ENCODE measurements at places on chromosomes 12 and 14.

DNA sequence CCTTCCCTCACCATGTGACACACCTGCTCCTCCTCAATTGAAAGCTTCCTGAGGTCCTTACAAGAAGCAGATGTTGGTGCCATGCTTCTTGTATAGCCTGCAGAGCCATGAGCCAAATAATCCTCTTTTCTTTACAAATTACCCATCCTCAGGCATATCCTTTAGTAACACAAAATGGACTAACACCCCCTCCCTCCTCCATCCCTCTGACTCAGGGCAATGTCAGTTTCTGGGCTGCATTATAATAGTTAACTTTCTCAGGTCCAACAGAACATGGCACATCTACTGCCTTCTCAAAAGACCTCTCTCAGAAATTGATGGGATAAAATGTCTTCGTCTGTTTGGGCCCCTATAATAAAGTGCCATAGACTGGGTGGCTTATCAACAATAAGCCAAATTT is 287.0 kb downstream of the DPF3 start:
- DNase-seq, result no peak

GRCh38 chr14:34138175-34138574 is 187.3 kb upstream of the EGLN3 start:
- no peak for DNase-seq

- DNase-seq, result no peak
Observed at GRCh38 chr12:8781381-8782127, 40.9 kb upstream of the A2ML1 start.

DNA sequence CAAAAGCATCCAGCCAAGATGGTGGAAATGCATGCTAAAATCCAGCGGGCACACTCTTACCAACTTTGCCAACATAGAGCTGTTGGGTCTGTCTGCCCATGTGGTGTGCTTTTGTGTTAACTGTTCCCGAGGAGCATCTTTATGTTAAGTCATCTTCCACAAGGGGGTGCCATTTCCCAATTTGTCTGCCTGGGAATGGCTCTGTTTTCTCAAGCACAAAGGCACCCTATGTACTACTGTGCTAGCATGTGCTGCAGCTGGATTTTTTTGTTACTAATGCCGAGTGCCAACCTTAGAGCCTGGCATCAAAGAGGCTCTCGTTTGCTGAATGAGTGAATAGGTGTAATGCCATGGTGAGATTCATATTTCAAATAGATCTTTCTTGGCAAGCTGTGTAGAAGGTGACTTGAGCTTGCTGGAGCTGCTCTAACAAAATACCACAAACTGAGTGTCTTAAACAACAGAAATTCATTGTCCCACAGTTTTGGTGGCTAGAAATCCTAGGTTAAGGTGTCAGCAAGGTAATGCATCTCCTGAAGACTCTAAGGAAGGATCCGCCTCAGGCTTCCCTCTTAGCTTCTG is 74.3 kb downstream of the TRHDE start:
- DNase-seq, result no peak

- no peak for DNase-seq
Observed at GRCh38 chr12:70691018-70691672, 53.9 kb upstream of the PTPRB start.

DNA sequence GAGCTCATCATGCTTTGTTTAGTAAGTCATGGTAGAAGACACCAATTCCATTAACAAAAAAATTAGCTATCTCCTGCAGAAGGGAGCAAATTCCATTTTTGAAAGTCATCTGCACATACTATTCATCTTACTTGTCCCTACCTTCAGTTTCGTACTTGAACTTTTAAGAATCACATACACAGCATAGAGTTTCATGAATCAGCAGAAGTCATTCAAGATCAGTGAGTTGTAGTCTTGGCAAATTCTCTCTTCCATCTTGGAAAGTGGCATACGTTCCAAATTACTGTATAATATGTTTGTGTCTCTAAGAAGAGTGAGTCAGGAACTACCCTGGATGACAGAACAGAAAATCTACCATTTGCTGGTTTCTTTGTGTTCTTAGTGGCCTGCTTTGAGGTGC is 14.1 kb downstream of the VRK1 start:
- DNase-seq, result no peak

DNA sequence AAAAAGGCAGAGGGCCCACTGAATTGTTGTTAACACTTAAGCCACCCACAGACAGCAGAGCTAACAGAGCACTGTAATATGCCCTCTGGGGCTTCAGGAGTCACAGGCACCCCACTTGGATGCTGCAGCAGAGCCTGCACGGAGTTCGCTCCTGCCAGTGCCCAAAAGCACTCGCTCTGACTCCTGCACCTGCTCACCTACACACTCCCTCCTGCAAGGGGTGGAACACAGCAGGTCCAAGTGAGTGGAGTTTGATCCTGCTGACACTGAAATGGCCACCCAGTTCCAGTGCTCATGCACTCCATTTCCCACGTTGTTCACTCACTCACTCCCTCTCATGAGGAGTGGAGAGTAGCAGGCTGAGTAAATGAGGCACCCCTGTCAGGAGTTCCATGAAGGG is 68.8 kb downstream of the OSBPL8 start:
- DNase-seq, result no peak

GRCh38 chr12:11904124-11904523 is 166.6 kb upstream of the BCL2L14 start:
- DNase-seq, result no peak

GRCh38 chr12:112979041-112979680 is 842 bp downstream of the OAS2 start:
- DNase-seq, result peak; percentile 14

DNA sequence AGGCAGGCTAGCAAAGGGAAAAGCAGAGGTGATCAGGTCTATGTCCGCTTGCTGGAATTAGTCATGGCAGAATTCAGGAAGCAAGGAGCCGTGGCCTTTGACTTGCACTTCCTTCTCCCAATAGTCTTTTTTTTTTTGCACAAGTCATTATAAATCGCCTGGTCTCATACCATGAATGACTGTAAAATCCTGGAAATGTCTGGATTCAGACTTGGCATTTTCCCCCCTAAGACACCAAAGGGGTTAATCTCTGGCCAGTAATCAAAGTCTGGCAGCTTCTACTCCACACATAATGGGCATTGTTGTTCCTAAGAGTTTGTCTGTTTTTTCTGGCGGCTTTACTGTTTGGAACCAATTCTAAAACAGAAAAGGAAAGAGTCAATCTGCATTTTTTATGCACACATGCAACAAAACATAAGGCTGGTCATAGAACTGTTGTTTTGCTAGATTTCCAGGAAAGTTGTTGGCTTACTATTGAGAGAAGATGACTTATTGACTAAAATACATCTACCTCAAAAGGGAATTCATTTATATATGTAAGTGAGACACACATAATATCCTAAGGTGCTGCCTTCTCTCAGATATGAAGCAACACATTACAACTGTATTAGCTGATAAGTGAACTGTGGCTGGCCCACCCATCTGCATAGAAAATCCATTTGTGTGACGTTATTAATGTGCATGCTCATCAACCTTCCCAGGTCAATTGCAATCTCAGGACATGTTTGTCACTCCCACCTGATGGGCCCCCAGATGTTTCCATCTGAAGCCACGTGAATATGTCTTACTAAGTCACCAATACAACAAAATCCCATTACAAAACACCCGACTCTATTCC is 157.3 kb downstream of the BTG1 start:
- no peak for DNase-seq

DNA sequence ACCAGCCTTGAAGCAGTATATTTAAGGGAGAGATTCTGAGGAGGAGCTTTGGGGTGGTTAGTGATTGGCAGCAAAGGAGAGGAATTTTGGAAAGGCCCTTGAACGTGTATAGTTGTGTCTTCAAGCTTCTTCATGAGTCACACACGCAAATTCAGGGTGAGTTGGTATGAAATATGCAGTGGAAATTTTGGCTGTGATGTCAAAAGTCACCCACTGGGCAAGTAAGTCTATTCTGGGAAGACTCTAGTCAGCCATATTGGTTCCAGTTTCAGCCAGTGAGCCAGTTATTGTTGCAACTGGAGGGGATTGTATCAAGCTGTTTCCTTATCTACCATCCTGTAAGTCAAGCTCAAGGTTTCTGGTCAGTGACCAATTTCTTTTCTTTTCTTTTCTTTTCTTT is 32.0 kb upstream of the VASH1 start:
- no peak for DNase-seq

DNA sequence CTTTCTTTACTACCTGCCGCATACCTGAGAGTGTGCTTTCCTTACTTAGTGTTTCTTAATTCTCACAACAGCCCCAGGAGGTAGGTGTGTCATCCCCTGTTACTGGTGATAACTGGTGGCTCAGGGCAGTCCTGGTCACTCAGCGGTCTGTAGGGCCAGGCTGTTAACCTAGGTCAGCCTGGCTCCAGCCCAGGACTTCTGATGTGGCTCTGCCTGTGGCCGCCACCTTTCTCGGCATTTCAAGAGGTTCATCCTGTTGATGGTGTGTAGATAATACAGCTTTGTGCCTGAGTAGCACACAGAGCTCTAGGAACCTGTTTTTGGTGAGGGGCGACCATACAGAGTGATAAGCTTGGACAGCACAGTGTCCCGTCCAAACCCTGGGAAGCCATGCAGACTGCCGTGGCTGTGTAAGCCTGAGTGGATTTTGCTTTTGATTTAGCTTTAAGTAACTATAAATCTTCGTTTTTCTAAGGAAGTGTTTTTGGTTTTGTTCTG is 11.9 kb upstream of the DNAH10 start:
- DNase-seq, result no peak

DNA sequence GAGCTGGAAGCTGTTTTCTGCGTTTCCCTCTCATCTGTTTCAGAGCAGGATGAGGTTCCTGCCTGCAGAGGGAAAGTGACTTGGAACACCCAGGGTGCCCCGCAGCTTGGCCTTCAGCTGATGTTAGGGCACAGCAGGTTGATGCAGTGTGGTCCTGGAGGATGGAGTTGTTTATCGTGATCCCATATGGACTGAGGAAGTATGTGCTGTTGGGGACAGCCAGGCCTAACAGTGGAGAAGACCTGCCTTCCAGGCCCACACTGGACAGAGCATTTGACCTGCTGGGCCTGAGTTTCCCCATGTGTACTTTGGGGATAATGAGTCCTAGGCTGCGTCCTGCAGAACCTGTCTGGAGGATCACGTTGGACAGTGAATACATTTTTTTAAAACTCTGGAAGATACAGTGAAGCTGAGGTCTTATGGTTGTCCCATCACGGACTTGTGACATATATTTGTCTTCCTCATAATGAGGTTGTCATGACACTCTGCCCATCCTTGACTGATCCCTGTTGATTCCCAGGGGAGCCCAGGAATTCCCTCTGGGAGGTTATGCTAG is 12.8 kb downstream of the SERPINA1 start:
- DNase-seq, result no peak

DNA sequence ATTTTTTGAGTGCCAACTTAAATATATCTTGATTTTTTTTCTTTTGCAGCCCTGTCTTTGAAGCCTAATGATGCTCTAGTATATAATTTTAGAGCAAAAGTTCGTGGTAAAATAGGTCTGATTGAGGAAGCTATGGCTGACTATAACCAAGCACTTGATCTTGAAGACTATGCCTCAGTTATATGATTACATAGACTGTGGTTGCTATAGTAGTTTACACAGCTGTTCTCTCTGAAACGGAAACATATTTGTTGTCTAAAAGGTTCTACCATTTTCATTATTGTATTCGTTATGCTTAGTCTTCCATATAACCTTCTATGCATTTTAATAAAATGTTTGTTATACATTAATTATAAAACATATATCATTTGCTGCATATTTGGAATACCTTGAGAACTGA is 246.7 kb downstream of the TTC6 start:
- no peak for DNase-seq
